ENCODE measurements at places on chromosomes 5 and 9.

- no peak for DNase-seq
Measured at GRCh38 chr9:9100070-9100469, 1300.5 kb upstream of the DMAC1 start.

GRCh38 chr9:120395376-120395775 is 184.6 kb downstream of the CDK5RAP2 start:
- no peak for DNase-seq

GRCh38 chr5:96297290-96297689 is 135.8 kb downstream of the PCSK1 start:
- DNase-seq, result peak; percentile 56

DNA sequence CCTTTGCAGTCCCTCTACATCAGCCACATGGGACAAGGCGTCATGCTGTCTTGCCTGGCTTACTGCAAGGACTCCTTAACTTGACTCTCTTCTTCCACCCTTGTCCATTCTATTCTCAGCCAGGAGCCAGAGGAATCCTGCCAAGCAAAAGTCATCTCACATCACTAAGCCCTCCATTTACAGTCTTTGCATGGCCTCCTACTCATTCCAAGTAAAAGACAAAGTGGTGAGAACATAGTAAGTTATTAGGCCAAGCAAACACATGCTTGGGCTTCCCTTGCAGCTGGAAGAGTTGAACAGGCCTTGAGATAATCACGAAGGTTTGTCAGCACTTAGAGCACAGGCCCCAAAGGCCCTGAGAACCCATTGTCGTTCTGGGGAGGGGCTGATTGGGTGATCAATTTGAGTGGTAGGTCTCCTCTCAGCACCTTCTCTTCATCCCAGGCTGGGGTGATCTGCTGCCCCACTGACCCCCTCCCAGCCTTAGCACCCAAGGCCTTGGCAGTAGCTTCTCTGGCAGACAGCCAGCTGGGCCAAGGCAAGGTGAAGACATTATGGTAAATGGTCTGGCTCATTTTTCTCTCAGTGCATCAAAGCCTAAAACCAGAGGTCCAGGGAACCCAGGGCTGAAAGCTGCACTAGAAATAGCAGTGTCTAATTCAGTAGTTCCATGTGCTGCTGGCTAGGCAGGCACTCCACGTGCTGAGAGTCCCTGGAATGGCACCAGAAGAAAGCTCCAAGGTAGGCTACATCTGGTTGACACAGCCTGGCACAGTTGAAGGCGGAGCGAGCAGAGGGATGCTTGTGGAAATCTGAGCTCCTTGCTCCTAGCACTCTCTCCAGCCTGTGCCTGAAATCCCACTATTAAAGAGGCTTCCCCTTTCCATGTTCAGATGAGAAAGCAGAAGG is 121.4 kb downstream of the ASTN2 start:
- no peak for DNase-seq

DNA sequence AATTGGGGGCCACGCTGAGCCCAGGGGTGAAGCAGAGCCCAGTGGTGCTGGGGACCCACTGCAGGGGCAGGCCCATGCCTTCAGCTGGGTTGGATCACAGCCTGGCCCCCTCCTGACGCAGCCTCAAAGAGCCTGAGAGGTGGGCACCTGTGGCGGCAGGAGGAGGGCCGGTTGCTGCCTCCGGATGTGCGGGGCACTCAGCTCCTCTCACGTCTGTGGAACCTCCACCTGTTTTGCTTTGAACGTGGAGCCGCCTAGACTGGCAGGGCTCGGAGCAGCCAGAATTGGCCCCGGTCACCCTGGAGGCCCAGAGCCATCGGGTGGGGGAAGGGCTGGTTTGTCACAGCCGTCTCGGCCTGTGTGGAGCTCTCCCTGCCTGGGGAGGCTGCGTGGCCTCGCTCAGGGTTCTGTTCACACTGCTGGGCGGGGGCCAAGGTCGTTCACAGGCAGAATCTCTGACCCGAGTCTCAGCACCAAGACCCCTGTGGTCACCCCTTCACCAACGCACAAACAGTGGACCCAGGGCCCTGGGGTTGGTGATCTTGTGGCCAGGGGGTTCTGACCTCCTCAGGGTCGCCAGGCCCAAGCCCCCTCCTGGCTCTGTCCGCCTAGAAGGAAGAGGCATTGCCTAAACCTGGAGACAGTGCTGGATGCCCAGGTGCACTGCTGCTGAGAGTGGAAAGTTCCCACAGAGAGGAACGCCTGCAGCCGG is 9.2 kb upstream of the SLC9A3 start:
- no peak for DNase-seq

DNA sequence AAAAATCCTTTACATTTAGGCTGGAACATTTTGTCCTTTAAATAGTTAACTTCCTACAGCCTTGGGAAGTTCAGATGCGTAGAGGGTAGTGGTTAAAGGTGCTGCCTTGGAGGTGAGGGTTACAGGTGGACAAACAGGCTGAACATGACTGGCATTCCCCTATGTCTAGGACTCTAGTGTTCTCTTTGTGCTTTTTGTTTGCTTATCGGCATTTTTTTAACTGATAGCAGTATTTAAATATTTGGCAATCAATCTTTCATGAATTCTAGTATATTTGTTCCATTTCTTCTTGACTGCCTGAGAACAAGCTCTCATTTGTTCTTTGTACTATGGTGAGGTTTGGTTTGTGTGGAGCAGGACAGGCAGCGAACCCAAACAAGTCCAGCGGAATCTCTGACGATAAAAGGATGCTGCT is 307.6 kb downstream of the CTNND2 start:
- no peak for DNase-seq

- DNase-seq, result peak; percentile 50
Measured at GRCh38 chr5:79448336-79448735, 65.6 kb downstream of the HOMER1 start.

DNA sequence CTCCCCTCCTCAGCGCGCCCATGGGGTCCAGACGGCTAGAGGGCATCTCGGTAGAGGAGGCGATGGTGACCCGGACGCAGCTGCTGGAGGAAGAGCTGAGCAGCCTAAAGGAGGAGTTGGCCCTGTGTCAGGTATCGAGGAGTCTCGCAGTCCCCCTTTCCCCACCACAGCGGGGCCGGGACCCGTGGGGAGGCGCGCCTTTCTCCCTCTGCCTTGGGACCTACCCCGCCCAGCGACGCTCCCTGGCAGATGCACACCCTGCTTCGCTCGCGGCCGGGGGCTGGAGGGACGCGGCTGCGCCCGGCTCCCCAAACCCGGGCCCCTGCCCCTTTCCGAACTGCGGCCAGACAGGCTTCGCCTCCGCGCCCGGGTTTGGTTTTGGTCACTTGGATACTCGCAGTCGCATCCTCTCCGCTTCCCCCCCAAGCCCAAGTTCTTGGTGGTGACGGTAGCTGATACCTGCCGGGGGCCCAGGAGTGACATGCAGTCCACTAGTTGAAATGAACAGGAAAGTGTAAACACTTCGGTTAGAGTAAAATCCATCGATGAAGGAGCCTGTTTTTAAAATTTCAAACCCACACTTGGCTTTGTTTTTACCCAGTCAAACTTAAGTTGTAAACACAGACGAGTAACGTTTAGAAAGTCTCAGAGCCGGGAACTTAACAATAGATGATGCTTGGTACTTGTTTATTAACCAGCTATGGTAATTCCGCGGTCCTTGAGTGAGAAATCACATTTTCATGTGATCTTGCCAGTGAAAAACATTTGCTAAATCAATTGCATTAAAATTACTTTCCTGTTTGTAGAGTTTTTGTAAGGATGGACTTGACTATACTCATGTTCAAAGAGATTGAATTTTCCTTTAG is 688 bp downstream of the CNTLN start:
- peak; percentile 37 for DNase-seq

DNA sequence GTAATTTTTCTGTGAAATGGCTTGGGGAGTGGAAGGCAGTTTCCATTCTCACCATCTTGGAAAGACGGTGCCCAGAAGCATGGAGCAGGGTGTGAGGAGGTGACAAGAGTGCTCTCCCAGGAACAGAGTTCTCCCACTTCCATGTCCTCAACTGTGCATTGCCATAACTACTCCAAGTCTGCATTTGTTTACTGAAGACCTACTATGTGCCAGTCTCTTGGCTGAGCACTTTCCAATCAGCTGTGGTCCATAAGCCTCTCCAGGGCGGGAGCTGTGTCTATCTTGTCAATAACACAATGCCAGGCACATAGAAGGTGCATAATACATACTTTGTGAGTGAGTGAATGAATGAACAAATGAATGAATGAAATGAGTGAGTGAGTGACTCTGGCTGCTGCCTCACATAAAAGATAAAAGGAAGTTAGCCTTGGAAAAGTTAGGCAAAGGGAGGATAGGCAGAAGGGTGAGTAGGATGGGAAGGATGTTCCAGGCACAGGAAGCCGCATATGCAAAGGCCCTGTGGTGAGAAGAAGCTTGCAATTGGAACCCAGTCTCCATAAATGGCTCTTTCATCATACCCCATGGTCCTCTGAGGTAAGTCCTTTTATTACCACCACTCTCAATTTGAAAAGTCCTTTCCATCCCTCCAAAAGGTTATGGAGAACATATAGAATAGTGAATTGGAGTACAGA is 31.3 kb upstream of the SH3PXD2B start:
- no peak for DNase-seq

DNA sequence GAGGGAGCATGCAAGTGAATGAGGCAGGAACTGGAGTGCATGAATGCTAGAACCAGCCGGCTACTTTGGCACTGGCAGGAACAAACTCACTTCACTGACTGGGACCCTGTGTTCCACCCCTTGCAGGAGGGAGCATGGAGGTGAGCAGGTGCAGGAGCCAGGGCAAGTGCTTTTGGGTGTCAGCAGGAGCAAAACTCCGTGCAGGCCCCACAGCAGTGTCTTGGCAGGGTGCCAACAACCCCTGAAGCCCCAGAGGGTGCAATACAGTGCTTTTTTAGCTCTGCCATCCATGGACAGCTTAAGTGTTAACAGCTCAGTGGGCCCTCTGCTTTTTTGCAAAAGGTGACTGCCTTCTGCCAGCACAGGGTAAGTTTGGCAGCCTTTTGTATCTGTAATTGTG is 245.8 kb upstream of the PCSK5 start:
- no peak for DNase-seq

- DNase-seq, result no peak
Measured at GRCh38 chr5:110536120-110537115, 190.1 kb downstream of the TMEM232 start.

GRCh38 chr9:130487500-130487899 is 42.7 kb downstream of the ASS1 start:
- DNase-seq, result no peak

GRCh38 chr5:71894091-71894490 is 175.0 kb downstream of the CARTPT start:
- no peak for DNase-seq

DNA sequence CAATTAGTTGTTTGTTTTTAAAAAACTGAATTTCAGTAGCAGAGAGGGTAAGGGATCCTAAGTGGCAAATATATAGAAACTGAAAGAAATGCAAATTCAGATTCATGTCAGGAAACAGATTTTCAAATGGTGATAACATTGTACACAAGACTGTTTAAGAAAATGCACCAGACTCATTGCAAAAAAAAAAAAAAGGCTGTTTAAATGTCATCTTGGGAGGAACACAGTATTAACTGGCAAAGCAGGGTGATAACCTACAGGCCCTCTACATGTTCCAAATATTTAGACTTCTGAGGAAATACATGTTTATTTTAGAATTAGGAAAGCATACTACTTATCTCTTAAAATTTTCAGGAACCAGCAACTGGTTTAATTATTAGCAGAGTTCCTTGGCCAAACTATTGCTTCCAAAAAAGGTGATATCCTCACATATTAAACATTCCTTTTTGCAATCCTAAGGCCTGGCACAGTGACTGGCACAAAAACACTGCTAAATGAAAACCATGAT is 114.5 kb downstream of the TSSK1B start:
- no peak for DNase-seq
